ENCODE measurements at places on chromosomes 5 and 9. TPM values are rescaled to one million over a fixed set of nuclear protein-coding genes. Genes with fewer than 3 reads are reported as not detected.

Gene ROR2
- polyA plus RNA-seq: 3.2 TPM

Gene PDZD2
- 5.0 TPM for polyA plus RNA-seq

Gene BTNL3
- not detected for polyA plus RNA-seq

Gene SYK
- polyA plus RNA-seq: 2.3 TPM

Gene CDK9
- 44.5 TPM for polyA plus RNA-seq

Gene C5orf58
- polyA plus RNA-seq: 0.85 TPM

Gene LCN1
- polyA plus RNA-seq: not detected

Gene FOXD4L5
- polyA plus RNA-seq: not detected

Gene SOHLH1
- polyA plus RNA-seq: 0.30 TPM

Gene CXCL14
- 30.5 TPM for polyA plus RNA-seq

Gene UBE2QL1
- polyA plus RNA-seq: not detected

Gene CDH9
- polyA plus RNA-seq: 0.32 TPM

Gene GABRA1
- polyA plus RNA-seq: not detected

Gene HTR1A
- not detected for polyA plus RNA-seq

Gene NPR2
- polyA plus RNA-seq: 25.3 TPM
